ENCODE measurements at places on chromosomes 12 and 14. TPM values are rescaled to one million over a fixed set of nuclear protein-coding genes. Genes with fewer than 3 reads are reported as not detected.

DNM1L gene
- polyA plus RNA-seq, result 30.2 TPM

DNA sequence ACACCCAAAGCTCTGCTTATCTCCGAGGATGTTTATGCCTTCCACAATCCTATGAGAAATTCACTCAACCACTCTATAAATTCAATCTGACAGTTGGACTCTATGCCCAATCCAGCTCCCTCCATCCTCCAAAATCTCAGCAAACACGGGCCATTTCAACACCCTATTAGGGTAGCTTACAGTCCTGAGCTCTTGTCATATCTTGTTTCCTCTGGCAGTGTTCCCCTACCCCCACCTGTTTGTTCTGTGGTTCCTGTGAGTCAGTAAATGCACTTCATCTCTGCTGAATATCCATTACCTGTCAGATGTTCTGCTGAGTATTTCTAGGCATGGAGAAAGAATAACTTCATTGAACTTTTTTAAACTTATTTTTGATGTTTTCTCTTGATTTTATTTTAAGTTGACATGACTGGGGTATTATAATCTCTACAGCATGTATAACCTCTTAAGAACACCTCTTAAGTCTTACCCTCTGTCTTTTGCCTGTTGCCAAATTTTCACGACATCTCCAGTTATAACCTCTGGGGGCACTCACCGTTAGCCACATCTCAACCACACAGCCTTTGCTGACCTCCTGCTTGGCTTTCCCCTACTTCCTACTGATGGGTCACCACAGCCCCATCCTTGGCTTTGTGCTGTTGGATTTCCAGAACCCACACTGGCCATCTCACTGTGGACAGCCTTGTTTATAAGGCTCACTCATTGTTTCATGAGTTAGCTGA, 317.0 kb upstream of the TMPO start:
- no peak for DNase-seq

- DNase-seq, result no peak
These were observed 322.9 kb downstream of the BCL11B start for GRCh38 chr14:98949051-98949450.

DNA sequence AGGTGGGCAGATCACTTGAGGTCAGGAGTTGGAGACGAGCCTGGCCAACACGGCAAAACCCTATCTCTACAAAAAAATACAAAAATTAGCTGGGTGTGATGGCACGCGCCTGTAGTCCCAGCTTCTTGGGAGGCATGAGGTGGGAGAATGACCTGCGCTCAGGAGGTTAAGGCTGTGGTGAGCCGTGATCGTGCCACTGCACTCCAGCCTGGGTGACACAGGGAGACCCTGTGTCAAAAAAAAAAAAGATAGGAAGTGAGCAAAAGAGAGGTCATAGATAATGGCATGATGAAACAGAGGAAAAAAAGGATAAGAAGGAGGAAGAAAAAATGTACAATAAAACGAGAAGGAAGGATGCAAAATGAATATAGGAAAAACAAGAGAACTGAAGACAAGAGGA, 159.5 kb downstream of the ETV6 start:
- DNase-seq, result no peak

GRCh38 chr12:12804432-12804886, 8.7 kb upstream of the DDX47 start:
- no peak for DNase-seq

DNA sequence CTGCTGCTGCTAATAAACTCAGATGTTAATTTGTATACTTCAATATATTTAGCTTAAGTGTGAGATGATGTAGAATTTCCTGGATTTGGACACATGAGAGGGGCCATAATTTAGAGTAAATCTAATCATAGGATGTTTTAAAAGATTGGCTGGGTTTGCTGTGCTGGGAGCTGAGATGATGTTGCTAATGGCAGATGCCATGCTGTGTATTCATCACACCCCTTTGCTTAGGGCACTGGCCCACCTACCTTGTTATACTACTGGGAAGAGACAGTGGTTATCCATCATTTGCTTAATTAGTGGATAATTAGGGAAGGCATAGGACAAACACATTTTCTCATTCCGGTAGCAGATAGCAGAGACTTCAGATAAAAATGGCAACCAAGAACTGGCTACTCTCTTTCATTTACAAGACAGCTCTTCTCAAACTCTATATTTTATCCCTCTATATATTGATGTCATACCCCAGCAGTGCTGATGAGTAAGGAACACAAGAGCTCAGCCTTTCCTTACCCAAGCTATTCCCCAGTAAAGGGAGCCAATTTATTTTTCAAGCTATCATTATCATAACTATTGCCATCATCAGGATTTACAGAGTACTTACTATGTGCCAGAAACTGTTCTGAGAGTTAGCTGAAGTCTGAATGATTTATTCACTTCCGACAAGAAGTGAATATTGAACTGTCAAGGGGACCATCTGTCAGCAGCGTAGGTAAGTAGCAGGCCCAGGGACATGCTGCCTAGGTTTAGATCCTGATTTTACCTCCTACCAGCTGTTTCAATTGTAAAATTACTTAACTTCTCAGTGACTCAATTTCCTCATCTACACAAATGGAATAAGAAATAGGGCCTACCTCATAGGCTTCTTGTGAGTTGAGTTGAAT, 204.6 kb upstream of the FLRT2 start:
- DNase-seq, result no peak

- no peak for DNase-seq
These were observed 76.6 kb upstream of the TMPO start for GRCh38 chr12:98438656-98439230.

DNA sequence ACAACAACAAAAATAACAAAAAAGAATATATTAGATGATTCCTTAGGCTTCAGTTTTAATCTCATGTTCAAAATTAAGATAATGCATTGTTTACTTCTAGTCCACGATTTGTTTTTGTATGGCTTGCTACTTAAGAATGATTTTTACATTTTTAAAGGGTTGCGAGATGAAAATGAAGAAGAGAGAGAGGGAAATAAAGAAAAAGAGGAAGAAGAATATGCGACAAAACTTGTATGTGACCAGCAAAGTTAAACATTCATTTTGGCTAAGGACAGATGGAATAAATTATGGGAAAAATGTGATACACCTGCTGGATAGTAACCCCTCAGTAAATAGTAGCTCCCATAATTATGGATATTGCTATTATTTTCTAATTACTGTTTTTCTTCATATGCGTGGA, 1.2 kb upstream of the GIT2 start:
- no peak for DNase-seq

SERPINA9 gene
- not detected for polyA plus RNA-seq

ASB2 gene
- polyA plus RNA-seq, result 4.8 TPM

- peak; percentile 80 for DNase-seq
These were observed 1.1 kb upstream of the CYP46A1 start for GRCh38 chr14:99682809-99683618.

GRCh38 chr14:65877624-65878023, 465.1 kb downstream of the FUT8 start:
- no peak for DNase-seq

PLEKHH1 gene
- polyA plus RNA-seq, result not detected

VASH1 gene
- polyA plus RNA-seq, result 1.4 TPM

All from CD8-positive, alpha-beta memory T cell (primary cell).